CD4-positive, alpha-beta T cell (primary cell): ENCODE measurements at places on chromosomes 5 and 9.

DNA sequence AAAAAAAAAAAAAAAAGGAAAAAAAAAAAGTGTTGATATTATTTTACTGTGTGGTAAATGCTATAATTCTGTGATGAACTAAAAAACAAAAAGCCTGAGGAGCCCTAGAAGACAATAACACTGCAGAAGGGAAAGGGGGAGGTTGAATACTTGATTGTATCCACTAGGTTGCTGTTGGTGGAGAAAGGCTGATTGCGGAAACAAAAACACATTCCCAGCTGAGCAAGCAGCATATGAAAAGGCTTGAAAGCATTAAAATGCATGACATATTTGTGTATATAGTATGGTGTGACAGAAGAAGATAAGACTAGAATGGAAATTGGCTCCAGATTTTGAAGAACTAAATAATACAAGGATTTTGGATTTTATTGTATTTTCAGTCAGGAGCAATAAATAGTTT is 8.9 kb downstream of the RABGAP1 start:
- DNase-seq: no peak

- no peak for DNase-seq
These were observed 1.2 kb downstream of the ZNF608 start for GRCh38 chr5:124745007-124745927.

DNA sequence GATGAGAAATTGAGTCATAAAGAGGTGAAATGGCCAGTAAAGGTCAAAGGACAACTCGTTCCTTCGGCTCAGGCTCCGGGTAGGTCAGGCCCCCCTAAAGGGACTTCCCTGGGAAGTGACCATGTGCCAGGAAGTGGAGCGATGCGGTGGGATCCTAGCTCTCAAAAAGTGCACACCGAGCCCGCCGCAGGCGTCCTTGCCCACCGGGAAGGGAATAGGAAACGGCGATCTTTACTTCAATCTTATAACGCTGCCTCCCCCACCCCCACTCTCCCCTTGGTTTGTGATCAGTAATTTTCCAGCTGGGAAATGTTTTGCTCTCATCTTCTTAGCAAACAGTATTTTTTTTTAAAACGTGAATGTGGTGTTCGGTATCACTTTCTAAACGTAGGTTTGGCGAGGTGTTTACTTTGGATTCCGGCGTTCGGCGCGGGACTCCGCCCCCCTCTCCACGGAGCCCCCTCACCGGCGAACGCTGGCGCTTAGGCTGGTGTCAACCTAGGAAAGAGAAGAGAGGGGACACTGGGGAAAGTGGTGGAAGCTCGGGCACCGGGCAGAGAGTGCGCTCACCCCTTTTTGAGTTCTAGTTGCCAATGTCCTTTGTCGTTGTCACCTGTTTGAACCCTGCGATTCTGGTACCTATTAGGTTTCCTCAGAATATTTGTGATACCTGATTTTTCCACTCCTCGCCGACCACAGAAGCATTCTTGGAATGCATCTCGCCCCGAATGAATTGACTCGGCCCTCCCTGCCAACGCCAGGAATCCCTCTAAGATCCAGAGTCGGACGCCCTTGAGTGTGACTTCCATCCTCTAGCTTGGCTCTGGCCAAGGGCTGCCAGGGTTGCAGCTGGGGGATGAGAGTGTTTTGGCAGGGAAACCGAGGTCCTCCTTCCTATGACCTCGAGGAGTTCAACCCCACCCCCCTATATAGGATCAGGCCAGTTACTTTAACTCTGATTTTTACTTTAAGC is 1.8 kb upstream of the KLF4 start:
- DNase-seq: no peak

DNA sequence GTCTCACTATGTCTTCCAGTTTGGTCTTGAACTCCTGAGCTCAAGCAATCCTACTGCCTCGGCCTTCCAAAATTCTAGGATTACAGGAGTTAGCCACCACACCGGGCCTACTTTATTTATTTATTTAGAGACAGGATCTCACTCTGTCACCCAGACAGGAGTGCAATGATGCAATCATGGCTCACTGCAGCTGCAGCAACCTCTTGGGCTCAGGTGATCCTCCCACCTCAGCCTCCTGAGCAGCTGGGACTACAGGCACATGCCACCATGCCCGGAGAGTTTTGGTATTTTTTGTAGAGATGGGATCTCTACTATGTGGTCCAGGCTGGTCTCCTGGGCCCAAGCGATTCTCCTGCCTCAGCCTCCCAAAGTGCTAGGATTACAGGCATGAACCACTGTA is 32.8 kb downstream of the PHAX start:
- DNase-seq: no peak

- DNase-seq: no peak
These were observed 665 bp downstream of the DNAJC18 start for GRCh38 chr5:139438707-139439012.

DNA sequence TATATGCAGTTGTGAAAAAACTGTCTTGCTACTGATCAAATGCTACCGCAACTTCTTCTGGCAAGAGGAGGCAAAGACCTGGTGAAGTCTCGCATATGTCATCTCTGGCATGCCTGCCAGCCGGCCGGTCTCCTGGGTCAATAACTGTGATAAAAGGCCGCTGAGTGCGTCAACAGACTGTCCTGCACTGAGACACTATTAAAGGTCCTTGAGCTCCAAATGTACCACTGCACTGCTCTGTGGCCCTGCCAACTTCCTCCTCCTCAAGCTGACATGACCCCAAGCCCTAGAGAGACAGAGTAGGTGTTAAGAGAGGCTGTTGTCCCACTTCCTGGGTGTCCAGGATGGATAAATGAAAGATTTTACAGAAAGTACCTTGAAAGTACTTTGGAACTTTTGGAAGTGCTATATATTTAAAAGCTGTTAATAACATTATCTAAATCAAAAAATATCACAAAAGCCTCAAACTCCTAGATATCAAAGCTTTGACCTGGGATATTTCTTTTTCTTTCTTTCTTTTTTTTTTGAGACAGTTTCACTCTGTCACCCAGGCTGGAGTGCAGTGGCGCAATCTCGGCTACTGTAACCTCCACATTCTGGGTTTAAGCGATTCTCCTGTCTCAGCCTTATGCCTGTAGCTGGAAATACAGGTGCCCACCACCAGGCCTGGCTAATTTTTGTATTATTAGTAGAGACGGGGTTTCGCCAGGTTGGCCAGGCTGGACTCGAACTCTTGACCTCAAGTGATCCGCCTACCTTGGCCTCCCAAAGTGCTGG is 31.5 kb downstream of the RAPGEF1 start:
- no peak for DNase-seq

GRCh38 chr5:38666668-38667498 is 110.4 kb upstream of the LIFR start:
- no peak for DNase-seq

GRCh38 chr9:135326633-135327152 is 152.9 kb upstream of the PPP1R26 start:
- peak; percentile 4 for DNase-seq

GRCh38 chr5:107461770-107462169 is 209.0 kb downstream of the EFNA5 start:
- DNase-seq: no peak

DNA sequence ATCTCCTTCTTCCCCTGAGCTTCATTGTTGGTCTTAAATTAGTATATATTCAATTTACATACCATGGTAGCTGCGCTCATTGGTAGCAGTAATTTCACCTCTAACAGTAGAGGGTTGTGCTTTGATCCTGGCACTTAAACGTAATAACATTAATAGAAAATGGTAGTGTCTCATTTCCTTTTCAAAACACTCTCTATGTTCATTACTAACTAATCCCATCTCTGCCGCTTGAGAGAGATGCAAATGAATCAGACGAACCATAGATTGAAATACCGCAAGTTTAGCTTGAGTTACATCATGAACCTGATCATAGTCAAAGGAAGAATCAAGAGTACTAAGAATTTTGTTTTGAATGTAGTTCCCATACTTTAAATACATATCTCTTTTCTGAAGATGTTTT is 2.2 kb downstream of the THBS4 start:
- DNase-seq: no peak

DNA sequence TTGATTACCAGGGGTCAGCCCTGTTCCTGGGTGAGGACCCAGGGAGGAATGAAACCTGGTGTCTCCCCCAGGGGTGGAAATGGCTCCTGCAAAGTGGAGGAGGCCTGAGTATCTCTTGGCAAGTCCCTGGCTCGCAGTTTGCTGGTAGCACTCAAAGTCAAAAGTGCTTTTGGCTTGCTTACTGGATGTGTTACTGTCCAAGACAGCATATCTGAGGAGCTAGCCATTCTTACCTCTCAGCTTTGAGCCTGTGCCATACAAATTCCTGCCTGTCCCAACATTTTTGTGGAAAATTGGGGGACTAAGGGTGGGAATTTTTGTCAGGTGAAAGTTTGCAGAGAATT is 9.9 kb downstream of the ZNF618 start:
- no peak for DNase-seq

DNA sequence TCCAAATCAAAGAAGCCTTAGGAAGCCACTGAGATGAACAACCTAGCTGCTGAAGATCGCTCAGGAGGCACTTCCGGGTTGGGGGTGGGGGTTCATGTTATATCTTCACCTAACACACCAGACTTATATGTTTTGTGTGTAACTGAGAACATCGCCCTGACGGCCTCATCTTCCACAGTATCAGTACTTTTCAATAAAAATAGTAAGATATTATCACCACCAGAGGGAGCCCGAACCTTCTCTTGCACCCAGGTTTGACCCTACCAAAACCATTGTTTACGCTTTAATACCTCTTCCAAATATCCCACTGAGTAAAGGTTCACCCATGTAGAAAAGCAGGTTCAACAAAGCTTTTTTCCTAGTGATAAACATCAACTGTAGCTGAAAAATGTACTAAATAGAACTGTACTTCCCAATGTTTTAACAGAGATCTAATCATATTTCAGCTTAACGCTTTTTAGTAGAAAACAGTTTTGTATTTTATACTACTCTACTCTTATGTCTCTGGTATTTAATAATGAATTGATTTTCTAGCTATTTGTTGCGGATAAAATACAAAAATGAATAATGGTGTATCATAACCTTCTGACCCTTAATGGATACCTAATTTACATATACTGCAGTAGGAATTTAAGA is 244.0 kb downstream of the EPB41L4A start:
- no peak for DNase-seq

- DNase-seq: peak; percentile 75
These were observed 446 bp downstream of the FBXL17 start for GRCh38 chr5:108381350-108381953.

DNA sequence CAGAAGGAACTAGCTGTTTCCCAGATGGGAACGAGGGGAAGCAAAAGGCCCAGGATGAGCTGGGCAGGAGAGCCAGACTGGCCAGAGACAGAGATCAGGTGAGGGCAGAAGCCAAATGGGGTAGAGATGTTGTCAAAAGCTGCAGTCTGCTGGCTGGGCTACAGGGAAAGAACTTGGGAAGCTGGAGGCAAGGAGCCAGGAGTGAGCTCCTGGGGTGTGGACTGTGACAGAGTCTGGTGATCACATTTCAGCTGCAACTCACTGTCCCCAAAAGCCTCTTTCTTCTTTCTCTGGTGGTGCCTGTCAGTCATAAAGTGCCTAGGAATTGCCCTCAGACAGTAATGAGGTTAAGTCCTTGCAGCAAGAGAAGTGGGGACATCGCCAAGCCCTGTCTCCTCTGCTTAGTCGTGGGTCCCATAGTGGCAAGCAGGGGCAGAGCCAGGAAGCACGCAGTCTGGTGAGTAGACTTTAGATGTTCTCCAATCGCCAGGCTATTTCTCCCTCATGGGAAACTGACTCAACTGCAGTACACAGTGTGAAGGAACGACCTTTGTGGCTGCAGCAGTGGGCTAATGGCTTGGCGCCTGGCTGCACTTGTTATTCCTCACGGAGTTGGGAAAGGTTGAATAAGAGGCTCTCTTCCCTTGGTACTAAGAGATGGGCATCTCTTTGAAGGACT is 2.5 kb upstream of the FSD1L start:
- no peak for DNase-seq

- no peak for DNase-seq
These were observed 248.1 kb upstream of the IZUMO3 start for GRCh38 chr9:24793787-24794186.

- peak; percentile 68 for DNase-seq
These were observed 19.2 kb upstream of the CD180 start for GRCh38 chr5:67215519-67216471.

GRCh38 chr5:157578079-157578780 is 2.7 kb upstream of the ADAM19 start:
- DNase-seq: no peak

DNA sequence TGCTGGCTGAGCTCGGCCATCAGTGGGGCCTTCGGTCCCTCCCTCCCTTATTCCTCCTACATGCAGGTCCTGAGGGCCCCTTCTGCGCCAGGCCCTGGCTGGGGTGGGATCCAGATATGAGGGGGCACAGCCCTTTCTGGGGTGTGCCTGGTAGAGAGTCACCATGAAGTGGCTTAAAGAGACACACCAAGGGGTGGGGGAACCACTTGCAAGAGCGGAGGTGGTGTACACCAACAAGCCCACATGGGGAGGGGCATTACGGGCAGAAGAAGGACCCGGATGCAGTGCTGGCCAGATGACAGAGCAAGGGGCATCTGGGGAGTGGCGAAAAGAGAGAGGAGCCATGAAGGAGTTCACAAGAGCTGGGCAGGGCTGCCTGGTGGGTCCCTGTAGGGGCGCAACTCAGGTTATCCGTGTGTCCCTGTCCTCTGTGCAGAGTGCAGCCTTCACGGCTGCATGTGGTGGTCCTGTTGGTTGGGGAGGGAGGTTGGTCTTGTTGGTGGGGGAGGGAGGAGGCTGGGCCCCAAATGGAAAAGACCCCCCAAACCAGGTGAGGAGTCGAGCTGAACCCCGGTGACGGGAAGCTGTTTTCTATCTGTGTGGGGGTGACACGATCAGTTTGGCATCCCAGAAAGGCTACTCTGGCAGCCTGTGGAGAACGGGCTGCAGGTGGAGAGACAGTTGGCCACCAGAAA is 158.1 kb downstream of the DAB2IP start:
- DNase-seq: no peak

DNA sequence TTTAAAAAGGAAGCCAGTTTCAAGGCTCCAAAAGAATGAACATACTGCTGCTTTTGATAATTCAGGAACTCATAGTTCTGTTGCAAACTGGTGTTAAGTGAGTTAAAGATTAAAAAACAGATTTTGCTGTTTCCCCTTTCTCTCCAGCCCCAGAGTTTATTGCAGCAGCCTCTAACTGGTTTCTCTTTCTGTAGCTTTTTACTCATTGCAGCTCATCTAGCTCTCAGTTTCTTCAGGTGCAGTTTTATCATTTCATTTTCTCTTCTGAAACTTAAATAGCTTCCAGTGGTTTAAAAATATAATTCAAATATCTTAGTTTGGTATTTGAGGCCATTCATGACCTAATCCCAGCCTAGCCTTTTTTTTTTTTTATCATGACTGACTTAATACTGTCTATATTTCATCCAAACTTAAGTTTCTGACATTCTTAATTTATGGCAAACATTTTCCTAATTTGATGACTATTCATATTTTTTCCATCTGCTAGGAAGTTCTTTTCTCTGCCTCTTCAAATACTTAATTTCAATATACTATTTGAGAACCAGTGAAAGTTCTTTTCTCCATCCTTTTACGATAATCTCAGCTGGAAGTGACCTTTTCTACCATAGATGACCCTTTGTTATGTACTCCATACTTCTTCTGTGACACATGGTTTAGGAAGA is 252.7 kb upstream of the GRIA1 start:
- no peak for DNase-seq

DNA sequence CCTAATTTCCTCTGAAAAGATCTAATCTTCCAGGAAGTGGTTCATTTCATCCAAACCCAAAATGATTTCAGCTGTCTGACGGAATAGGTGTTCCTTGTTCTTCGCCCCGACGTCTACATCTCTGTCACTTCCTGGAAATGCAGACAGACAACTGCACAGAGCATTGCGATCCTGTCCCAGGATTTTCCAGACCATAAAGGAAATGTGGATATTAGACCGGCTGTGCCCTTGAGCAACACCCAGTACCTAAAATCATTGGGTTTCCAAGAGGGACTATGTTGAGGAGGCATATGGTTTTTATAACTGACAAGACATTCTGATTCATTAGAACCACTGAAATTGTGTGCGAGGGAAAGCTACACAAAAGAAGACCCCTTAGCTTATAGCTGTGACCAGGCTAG is 74.2 kb downstream of the MSX2 start:
- no peak for DNase-seq
